ENCODE measurements at places on chromosomes 11 and 22.

GRCh38 chr11:109422870-109423465 lies 978 bp downstream of the C11orf87 start:
- DNase-seq = peak; percentile 29

GRCh38 chr11:112548641-112549040 lies 288.0 kb upstream of the PLET1 start:
- no peak for DNase-seq

DNA sequence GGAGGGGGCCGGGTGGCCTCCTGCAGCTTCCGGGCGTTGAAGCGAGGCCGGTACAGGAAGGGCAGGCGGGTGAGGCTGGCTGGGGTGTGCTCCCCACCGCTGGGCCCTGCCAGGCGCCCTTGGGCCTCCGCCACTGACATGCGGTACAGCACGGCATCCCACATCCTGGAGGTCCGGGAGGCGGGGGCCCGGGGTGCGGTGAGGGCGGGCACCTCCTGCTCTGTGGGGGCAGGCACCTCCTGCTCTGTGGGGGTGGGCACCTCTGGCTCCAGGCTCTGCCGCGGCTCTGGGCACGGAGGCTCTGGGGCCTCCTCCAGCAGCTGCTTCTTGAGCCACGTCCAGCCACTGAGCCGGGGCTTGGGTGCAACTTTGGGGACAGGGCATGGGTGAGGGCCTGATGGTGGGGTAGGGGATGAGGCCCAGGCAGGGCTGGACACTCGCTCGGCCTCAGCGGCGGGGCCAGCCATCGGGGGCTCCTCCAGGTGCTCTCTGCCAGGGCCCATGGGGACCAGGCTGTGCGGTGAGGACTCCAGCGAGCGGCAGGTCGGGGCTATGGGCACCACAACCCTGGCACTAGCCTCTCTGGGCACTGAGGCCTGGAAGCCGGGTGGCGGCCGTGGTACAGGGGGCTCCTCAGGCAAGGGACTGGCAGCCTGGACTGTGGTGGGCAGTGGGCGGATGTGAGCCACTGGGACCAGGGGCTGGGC lies 2.3 kb downstream of the PRR33 start:
- no peak for DNase-seq

DNA sequence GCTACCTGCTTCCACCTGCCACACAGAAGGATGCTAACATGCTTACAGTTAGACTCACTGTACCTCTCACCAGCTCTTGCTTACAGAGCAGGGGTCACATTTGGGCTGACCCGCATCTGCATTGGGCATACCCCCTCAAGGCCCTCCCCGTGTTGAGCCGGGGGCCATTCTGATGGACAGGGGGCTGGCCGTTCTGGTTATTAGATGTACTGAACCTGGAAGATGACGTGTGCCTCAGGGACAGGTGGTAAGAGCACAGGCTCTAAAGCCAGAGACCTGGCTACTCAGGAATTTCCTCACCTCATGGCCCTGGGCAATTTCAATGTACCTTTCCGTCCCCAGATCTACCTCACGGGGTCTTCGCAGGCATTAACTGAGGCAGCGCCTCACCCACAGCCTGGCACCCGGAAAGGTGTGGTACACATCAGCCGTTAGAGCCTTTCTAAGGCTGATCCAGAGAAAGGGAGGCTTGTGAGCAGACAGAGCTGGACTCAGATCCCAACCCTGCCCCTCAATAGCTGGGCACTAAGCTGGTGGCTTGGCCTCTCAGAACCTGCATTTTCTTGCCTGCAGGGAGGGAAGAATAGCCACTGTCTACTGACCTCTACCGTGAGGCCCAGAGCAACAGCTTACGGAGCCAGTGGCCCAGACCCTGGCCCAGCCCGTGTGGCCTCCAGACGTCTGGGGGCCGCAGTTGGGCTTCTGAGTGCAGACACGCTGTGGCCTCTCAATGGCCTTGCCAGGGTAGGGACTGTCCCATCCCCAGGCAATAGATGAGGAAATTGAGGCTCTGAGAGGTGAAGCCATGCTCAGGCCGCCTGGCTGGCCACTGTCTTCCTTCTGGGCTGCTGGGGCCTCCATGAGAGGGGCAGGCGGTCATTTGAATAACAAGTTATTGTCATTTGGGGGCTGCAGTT lies 100.6 kb downstream of the MORC2 start:
- no peak for DNase-seq

- peak; percentile 18 for DNase-seq
Observed at GRCh38 chr22:19238900-19239299, 52.6 kb downstream of the CLTCL1 start.

- no peak for DNase-seq
Observed at GRCh38 chr11:5547982-5548381, 358 bp downstream of the OR52H1 start.

DNA sequence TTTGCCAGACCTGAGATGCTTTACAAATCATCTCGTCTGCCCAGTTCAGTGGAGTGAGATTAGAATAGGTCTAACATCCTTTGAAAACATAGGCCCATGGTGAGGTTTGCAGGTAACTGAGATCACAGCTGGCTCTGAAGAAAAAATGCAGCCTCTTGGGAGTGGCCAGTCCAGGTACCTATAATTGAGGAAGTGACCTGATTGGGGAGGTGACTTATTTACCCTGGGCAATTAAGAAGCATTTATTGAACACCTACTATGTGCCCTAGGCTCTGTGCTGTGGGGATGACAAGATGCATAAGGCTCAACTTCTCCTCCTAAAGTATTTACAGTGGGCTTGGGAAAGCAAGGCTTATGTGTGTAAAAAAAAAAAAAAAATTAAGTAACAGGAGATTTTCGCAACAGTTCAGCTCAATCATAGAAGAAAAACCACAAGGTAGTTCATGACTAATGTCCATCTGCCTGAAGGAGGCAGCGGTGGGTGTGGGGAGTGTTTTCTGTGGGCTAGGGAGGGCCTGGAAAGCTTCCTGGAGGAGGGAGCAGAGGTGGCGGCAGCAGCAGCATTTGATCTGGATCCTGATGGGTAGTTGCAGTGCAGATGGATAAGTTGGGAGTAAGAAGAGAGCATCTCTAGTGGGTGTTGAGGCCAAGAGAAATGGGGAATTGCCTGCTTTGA lies 16.1 kb downstream of the MICAL2 start:
- DNase-seq = peak; percentile 76

GRCh38 chr22:45959719-45960476 lies 17.1 kb downstream of the WNT7B start:
- no peak for DNase-seq

- no peak for DNase-seq
Observed at GRCh38 chr22:23179381-23180299, 669 bp upstream of the BCR start.

- peak; percentile 77 for DNase-seq
Observed at GRCh38 chr22:43993072-43993760, 30.9 kb upstream of the PARVB start.

- DNase-seq = no peak
Observed at GRCh38 chr11:110075105-110075846, 17.9 kb upstream of the ZC3H12C start.

- DNase-seq = no peak
Observed at GRCh38 chr22:48577691-48578090, 1250.0 kb downstream of the BRD1 start.

GRCh38 chr11:71558996-71559395 lies 6.4 kb upstream of the KRTAP5-10 start:
- DNase-seq = no peak

GRCh38 chr11:64306876-64307622 lies 1.7 kb downstream of the ESRRA start:
- peak; percentile 64 for DNase-seq

GRCh38 chr11:898143-898511 lies 12.5 kb downstream of the CHID1 start:
- peak; percentile 51 for DNase-seq

- DNase-seq = no peak
Observed at GRCh38 chr22:28047740-28048139, 128.7 kb upstream of the PITPNB start.

DNA sequence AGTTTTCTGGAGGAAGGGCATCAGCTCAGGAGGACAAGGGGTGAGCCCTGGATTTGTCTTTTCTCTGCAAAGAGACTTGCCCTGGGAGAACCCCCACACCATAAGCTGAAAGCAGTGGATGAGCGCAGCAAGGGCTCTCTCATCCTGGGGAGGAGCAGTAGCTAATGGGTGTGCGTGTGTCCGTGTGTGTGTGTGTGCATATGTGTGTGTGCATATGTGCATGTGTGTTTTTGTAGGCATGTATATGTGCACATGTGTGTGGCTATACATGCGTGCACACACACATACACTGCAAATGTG lies 45.3 kb downstream of the SMIM38 start:
- no peak for DNase-seq

DNA sequence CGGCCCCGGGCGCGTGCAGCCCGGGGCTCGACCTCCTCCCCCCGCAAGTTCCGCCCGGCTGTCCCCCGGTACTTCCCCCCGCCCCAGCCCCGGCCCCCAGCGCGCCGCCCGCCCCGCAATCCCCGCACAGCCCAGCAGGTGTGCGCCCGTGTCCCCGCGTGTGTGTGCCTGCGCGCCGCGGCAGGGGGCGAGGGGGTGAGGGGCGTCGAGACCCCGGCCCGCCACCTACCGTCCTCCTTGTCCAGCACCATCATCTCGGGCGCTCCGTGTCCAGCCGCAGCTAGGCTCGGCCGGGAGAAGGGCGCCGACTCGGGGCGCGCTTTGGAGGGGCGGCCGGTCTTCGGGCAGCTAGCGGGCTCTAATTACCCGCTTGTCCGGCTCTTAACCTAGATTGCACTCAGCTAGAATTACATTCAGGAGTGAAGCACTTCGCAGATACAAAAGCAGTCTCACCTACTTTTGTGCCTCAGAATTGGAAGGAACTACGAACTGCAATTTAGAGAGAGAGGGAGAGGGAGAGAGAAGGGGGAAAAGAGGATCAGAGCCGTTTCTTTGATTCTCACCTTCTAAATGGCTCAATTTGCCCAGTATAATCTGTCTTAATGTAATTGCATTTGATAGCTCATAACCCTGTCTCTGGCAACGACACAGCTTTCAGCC lies 439 bp downstream of the LMO1 start:
- no peak for DNase-seq

GRCh38 chr11:90493379-90493778 lies 270.5 kb upstream of the CHORDC1 start:
- no peak for DNase-seq

DNA sequence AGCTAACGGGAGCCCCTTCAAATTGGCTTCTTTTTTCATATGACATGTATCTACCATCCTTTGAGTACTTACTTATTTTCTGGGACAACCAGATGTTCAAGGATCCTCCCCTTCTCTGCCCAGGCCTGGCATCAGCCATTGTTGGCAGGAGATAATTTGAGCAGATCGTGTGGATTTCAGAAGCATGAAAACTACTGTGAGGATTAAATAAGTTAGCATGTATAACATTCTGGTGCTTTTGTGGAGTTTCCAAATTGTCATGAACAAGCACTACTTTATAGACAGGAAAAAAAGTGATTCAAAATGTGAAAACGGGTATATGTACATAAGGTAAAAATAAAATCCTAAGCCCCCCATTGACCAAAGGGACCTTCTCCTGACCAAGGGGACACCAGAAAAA lies 2.1 kb upstream of the NADSYN1 start:
- DNase-seq = no peak

DNA sequence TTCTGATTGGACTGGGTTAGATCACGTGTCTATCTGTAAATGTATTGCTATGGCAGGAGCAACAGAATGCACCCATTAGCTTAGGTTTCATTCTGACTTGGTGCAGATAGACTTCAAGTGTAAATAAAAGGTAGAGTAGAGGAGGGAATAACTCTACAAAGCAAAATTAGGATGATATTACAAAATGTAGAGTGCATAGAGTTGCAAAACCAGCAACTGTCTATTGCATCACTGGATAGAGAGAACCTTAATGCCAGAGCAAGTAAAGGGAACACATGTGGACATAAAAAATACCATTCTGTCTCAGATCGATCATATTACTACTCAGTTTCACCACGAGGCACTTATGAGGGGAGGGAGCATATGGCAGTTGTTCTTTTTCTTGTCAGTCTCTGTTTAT lies 22.0 kb upstream of the CAT start:
- DNase-seq = peak; percentile 13

DNA sequence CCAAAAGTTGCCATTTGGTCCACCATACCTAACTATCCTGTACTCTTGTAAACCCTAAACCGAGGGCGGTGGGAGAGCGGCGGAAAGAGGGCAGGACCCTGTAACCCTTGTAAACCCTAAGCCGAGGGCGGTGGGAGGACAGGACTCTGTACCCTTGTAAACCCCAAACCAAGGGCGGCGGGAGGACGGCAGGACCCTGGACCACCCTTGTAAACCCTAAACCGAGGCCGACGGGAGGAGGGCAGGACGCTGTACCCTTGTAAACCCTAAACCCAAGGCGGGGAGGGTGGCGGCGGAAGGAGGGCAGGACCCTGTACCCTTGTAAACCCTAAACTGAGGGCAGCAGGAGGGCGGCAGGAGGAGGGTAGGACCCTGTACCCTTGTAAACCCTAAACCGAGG lies 12.5 kb upstream of the OR52I2 start:
- no peak for DNase-seq

DNA sequence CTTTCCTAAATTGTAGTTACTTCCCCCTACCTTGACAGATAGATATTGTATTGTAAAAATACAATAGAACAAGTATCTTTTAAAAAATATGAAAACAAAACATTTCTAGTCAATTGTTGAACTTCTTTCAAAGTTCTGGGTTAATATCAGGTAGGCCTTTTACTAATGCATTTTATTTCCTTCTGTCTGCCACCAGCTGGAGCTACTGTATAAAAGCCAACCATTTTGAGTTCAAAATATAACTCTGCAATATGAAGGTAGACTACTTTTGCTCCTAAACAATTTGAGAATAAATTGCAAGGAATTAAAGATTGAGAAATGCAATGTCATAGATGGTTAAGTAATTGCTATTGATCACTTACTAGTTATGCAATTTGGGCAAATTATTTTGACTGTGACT lies 22.1 kb upstream of the LIN7C start:
- peak; percentile 4 for DNase-seq

DNA sequence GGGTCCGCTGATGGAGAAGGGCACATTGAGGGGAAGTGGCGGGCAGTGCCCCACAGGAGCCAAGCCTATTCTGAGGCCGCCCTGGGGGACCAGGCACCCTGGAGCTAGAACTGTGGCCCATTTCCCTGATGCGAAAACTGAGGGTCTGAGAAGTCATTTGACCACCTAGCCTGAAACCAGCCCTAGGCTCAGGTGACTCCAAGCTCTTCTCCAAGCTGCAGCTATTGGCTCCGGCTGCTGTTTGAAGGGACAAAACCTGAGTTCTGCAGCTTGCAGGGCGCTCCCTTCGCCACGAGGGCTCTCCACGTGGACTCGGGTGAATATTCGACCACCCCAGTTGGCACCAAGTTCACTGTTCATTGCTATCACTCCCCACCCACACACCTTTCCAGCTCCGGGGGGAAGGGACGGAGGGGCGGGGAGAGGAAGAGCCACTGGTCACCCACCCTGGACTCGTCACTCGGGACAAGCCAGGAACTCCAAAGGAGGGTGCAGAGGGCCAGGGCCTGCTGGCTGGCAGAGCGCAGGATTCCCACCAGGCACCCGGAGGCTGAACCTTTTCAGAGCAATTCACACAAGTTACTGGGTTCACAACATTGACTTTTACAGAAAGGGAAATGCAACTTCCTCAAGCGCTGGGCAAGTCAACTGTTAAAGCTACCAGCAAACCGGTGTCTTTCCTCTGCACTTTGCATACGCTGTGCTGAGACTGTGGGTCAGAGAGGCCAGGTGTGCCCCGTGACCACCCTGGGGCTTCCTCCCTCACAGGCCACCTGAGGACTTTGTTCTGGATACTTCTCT lies 1.1 kb upstream of the RAC2 start:
- DNase-seq = no peak

Data from cardiac fibroblast (primary cell).